ENCODE measurements at places on chromosomes 12 and 14. TPM values are rescaled to one million over a fixed set of nuclear protein-coding genes. Genes with fewer than 3 reads are reported as not detected.

RNASE4 gene
- 97.6 TPM for total RNA-seq

CLEC4D gene
- total RNA-seq: not detected

PLEKHD1 gene
- total RNA-seq: 0.15 TPM

SNRNP35 gene
- total RNA-seq: 15.8 TPM

ERBB3 gene
- total RNA-seq: 3.3 TPM

GPR33 gene
- not detected for total RNA-seq

KICS2 gene
- total RNA-seq: 7.9 TPM

NR4A1 gene
- total RNA-seq: 142 TPM

TPH2 gene
- not detected for total RNA-seq

Data from ovary (tissue), 10 donors.